IMR-90 (cell line): ENCODE measurements at places on chromosomes 4 and X.
A peak's percentile ranks its signal among the peaks of the same experiment; 100 is the strongest.

DNA sequence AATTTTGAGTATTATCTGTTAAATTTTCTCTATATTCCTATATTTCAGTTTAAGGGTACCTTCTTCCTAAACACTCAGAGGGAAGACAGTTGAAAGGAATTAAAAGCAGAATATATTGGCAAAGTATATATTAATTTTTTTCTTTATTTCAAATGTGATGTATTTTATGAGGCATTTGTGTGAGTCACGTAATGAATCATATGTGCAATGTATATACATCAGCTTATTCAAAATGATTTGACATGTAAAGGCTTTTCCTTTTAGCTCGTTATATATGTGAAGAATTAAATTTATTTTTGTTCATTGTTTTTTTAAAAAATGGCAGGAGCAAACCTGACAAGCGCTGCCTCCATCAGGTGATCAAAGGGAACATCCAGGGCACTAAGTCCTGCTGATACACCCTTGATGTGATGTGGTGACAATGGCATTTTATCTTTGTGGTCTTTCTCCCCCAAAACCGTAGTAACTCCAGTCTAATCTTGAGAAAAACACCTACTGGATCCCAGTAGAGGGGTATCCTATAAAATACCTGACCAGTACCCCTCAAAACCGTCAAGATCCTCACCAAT lies 8.9 kb downstream of the WWC2 start:
- no peaks in the 10 kb centered on the region for H3K36me3 ChIP-seq
- no peak overlapping the region for H3K4me3 ChIP-seq
- peaks cover 17% of the 10 kb centered on the region for H3K4me1 ChIP-seq
- H3K27me3 ChIP-seq: no peaks in the 10 kb centered on the region

DNA sequence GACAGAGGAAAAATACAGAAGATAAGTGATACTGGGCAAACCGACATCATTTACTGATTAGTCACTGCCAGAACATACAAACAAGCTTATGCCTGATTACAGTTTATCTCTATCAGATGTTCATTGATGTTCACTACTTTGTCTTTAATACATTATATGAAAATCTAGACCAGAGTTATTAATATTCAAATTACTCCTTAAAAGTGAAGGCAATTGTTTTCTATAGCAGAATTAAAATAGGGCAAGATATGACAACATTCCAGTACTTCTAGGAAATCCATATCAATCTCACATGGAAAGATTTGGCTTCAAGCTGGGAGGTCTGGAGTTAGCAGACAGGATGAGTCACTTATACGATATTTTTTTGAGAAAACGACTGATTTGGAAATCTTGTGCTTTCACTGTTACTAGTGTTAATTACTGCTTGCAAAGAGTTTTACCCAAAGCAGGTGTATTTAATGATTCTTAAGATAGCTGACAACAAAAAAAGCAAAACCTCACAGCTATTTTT lies 31.8 kb downstream of the HPGD start:
- no peaks in the 10 kb centered on the region for H3K4me1 ChIP-seq
- no peaks in the 10 kb centered on the region for H3K36me3 ChIP-seq
- H3K4me3 ChIP-seq: no peak overlapping the region
- peak; percentile 0 for DNase-seq
- no peaks in the 10 kb centered on the region for H3K27me3 ChIP-seq

- no peak overlapping the region for H3K27ac ChIP-seq
- H3K4me1 ChIP-seq: no peaks in the 10 kb centered on the region
- no peaks in the 10 kb centered on the region for H3K27me3 ChIP-seq
- H3K4me3 ChIP-seq: no peak overlapping the region
- no peaks in the 10 kb centered on the region for H3K36me3 ChIP-seq
- no peak for DNase-seq
These were observed 621.0 kb downstream of the TECRL start for GRCh38 chr4:63788271-63788670.

GRCh38 chr4:76272999-76273398 lies 21.5 kb downstream of the FAM47E start:
- peaks cover 42% of the 10 kb centered on the region for H3K27me3 ChIP-seq
- no peak overlapping the region for H3K27ac ChIP-seq
- H3K4me1 ChIP-seq: no peaks in the 10 kb centered on the region
- no peak overlapping the region for H3K4me3 ChIP-seq
- no peaks in the 10 kb centered on the region for H3K36me3 ChIP-seq
- no peak for DNase-seq

GRCh38 chr4:84956014-84956413 lies 10.5 kb downstream of the WDFY3 start:
- no peak overlapping the region for H3K4me3 ChIP-seq
- no peak overlapping the region for H3K27ac ChIP-seq
- no peaks in the 10 kb centered on the region for H3K36me3 ChIP-seq
- H3K27me3 ChIP-seq: no peaks in the 10 kb centered on the region
- H3K4me1 ChIP-seq: peaks cover 8% of the 10 kb centered on the region; the same call in 1 of the 2 replicates

GRCh38 chr4:5276475-5277075 lies 225.3 kb downstream of the STK32B start:
- no peaks in the 10 kb centered on the region for H3K27me3 ChIP-seq
- H3K4me3 ChIP-seq: no peak overlapping the region

DNA sequence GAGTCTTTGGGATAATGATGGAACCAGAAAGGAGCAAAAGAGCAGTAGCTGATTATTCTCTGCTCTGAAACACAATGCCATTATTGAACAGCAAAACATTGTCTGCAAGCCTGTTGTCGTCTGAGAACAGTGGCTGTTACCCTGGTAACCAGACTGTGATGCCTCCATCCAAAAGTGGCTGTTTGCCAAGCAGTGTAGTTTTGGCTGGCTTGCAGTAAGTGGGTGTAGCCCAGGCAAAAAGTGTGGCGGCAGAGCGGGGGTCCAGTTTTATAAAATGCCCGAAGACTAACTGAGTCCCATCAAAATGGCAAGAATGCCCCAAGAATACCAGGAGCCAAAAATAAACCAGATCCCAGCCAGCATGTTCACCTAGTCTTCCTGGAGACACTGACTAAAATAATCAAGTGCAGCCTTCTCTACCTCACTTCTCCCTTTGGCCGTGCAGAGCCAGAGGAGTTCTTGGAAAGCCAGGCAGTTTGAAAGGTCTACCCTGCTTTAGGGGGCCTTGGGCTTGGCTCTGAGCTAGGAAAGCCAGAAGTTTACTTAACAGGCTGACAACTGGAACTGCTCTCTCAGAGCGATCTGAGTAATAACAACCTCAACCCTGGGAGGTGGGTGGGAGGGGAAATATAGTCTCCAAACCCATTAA lies 2.6 kb downstream of the PLP1 start:
- H3K4me3 ChIP-seq: no peak overlapping the region
- H3K27me3 ChIP-seq: peaks cover 40% of the 10 kb centered on the region
- H3K4me1 ChIP-seq: no peaks in the 10 kb centered on the region

GRCh38 chr4:116878280-116878679 lies 207.1 kb downstream of the TRAM1L1 start:
- H3K27ac ChIP-seq: no peak overlapping the region
- H3K4me1 ChIP-seq: no peaks in the 10 kb centered on the region
- no peak for DNase-seq
- H3K36me3 ChIP-seq: no peaks in the 10 kb centered on the region
- no peak overlapping the region for H3K4me3 ChIP-seq

- peaks cover 4% of the 10 kb centered on the region for H3K27me3 ChIP-seq
- DNase-seq: peak; percentile 83
- peak overlapping the region; percentile 66 for H3K27ac ChIP-seq
- H3K4me1 ChIP-seq: no peaks in the 10 kb centered on the region
- no peak overlapping the region for H3K4me3 ChIP-seq
These were observed 121.7 kb upstream of the DIPK2B start for GRCh38 chrX:45322382-45322781.

GRCh38 chr4:3779509-3779908 lies 13.3 kb downstream of the ADRA2C start:
- no peak for DNase-seq
- H3K4me1 ChIP-seq: no peaks in the 10 kb centered on the region
- no peak overlapping the region for H3K27ac ChIP-seq
- H3K4me3 ChIP-seq: no peak overlapping the region
- peaks cover 11% of the 10 kb centered on the region for H3K27me3 ChIP-seq

- no peaks in the 10 kb centered on the region for H3K36me3 ChIP-seq
- H3K27ac ChIP-seq: peak overlapping the region; percentile 7; the same call in 1 of the 2 replicates
- no peaks in the 10 kb centered on the region for H3K27me3 ChIP-seq
- H3K4me1 ChIP-seq: peaks cover 9% of the 10 kb centered on the region
These were observed 108.4 kb upstream of the ATXN3L start for GRCh38 chrX:13428053-13428786.

GRCh38 chr4:113293674-113294073 lies 244.2 kb downstream of the ANK2 start:
- no peak overlapping the region for H3K27ac ChIP-seq
- no peak overlapping the region for H3K4me3 ChIP-seq
- H3K4me1 ChIP-seq: peaks cover 5% of the 10 kb centered on the region
- DNase-seq: no peak

- no peak for DNase-seq
- H3K36me3 ChIP-seq: no peaks in the 10 kb centered on the region
- H3K4me3 ChIP-seq: no peak overlapping the region
These were observed 67.5 kb downstream of the AGTR2 start for GRCh38 chrX:116238093-116238492.

GRCh38 chrX:10989386-10989785 lies 121.7 kb upstream of the HCCS start:
- no peaks in the 10 kb centered on the region for H3K4me1 ChIP-seq
- H3K27me3 ChIP-seq: no peaks in the 10 kb centered on the region
- DNase-seq: no peak
- no peak overlapping the region for H3K27ac ChIP-seq
